Fibroblast of villous mesenchyme (primary cell): ENCODE measurements at places on chromosomes 6 and 20. TPM values are rescaled to one million over a fixed set of nuclear protein-coding genes. Genes with fewer than 3 reads are reported as not detected.

The TNXB gene
- total RNA-seq = 4.8 and 17.7 TPM in 2 replicates

The MCUR1 gene
- 12.2 and 13.8 TPM in 2 replicates for total RNA-seq

The SLC22A1 gene
- 0.32 and 0.86 TPM in 2 replicates for total RNA-seq

The RBM24 gene
- total RNA-seq = 9.0 and 32.4 TPM in 2 replicates

The OTOR gene
- not detected in 2 replicates for total RNA-seq

The MICB gene
- total RNA-seq = 15.5 and 30.7 TPM in 2 replicates

The RGS17 gene
- total RNA-seq = 1.3 and 2.9 TPM in 2 replicates

The RFX6 gene
- not detected in 2 replicates for total RNA-seq

The GID8 gene
- 31.2 and 34.5 TPM in 2 replicates for total RNA-seq

The RAD21L1 gene
- not detected in 2 replicates for total RNA-seq

The PERP gene
- total RNA-seq = 11.0 and 11.2 TPM in 2 replicates

The NRSN1 gene
- not detected in 2 replicates for total RNA-seq

The NKX2-4 gene
- total RNA-seq = not detected in 2 replicates

The PROKR2 gene
- not detected in 2 replicates for total RNA-seq

The EFCAB8 gene
- 0.32 and 1.3 TPM in 2 replicates for total RNA-seq

The TUBB2A gene
- 81.5 and 90.7 TPM in 2 replicates for total RNA-seq

The LRRC73 gene
- total RNA-seq = under 0.01 TPM in 2 replicates

The SLC22A16 gene
- not detected in 2 replicates for total RNA-seq

The C2 gene
- total RNA-seq = 1.3 and 2.3 TPM in 2 replicates

The COL20A1 gene
- under 0.01 TPM in 1 of 2 replicates, not detected in the other for total RNA-seq

The BANF2 gene
- total RNA-seq = not detected in 2 replicates

The OXT gene
- not detected in 2 replicates for total RNA-seq

The NMBR gene
- total RNA-seq = not detected in 2 replicates

The NRN1 gene
- not detected in 2 replicates for total RNA-seq

The ADGRF4 gene
- 0.32 and 0.43 TPM in 2 replicates for total RNA-seq

The RWDD2A gene
- 4.2 and 4.3 TPM in 2 replicates for total RNA-seq

The GJA10 gene
- total RNA-seq = not detected in 2 replicates

The SLC35F1 gene
- under 0.01 TPM in 1 of 2 replicates, not detected in the other for total RNA-seq
